Activated CD4-positive, CD25-positive, alpha-beta regulatory T cell treated with anti-CD3 and anti-CD28 coated beads, Interleukin-2, amount 50 U/mL, for 72 hours (primary cell): ENCODE measurements at places on chromosomes 16 and 17.

DNA sequence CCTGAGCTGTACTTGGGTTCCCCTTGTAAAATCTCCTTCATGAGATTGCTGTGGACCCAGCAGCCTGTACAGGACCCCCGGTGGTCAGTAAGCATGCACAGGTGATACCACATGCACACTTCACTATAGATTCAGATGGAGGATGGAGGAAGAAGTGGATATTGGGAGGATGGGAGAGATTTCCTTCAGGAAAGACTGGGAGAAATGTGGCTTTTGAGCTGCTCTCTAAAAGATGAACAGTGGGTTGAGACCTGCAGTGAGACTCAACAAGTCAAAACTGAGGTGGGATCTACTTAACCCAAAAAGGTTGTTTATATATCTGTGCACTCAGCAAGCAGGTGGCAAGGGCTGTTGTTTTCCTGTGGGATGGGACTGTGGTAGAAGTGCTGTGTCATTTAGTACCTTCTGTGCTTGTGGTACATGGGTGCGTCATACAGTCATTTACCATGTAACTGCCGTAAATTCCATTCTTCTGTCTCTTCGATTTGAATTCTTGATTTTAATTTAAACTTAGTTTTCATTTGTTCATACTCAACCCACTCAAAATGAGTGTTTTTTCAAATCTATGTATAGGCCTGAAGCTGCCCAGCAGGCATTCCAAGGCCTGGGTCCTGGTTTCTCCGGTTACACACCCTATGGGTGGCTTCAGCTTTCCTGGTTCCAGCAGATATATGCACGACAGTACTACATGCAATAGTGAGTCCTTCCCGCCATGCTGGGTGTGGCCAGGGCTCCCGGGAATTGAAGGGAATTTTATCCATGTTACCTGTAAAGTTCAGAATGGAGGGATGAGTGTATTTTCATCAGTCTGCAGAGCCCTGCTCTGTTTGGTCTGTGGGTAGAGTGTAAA is 6.9 kb downstream of the HERPUD1 start:
- DNase-seq = no peak

DNA sequence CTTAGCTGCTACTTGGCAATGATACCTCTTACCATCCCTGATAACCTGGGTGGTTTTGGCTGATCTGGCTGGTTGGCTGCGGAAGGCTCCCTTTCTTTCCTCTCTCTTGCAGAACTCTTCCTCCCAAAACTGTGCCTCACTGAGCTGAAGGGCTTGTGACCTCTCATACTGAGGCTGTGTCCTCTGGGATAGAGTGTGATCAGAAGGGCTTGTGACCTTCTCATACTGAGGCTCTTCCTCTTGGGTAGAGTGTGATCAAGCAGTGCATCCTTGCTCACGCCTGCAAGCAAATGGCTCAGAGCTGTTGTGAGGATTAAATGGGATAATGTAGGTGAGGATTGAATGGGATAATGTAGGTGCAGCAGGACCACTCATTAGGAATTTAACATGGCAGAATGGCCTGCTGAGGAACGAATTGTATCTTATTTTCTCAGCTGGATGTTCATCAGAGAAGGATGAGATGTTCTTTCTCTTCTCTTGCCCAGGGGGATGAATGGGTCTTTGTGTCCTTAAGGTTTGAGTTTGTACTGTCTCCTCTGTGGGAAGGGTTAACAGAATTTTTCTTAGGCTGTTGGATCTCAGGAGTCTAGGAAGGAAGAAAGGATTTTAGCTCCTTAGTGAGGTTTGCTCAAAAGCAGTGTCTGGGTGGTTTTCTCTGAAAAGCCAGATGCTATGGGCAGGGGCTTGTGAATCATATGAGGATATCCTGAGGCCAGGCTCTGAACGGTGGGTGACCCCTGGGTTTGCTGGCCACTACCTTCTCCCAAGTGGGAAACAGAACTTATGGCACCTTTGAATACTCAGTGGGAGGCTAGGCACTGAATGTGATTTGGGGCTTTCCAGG is 130.0 kb upstream of the HS3ST2 start:
- no peak for DNase-seq

- DNase-seq = no peak
These were observed 27.9 kb upstream of the ENDOV start for GRCh38 chr17:80387071-80387470.

DNA sequence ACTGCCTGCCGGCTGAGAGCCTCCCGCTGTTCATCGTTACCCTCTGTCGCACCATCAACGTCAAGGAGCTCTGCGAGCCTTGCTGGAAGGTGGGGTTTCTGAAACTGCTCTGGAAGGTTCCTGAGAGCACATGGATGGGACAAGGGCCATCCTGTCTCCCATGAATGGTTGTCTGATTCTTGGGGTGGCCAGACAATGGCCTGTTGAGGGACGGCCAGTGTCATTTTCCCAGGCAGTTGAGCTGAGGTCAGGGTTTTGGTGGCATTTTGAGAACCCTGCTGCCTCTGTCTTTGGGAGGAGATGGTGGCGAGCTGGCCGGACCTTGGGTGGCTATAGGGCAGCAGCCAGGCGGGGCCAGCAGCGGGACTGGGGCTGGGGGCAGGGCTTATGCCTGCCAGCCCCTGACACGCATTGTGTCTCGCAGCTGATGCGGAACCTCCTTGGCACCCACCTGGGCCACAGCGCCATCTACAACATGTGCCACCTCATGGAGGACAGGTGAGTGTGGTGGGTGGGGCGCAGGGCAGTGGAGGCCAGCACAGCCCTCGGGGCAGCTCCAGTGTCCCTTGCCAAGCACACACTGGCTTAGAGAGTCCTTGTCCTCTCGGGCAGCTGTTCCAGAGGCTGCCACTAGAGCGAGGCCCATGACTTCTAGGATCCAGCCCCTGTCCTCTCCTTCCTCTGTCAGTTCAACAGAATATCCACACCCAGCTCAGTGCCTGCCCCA is 9.1 kb downstream of the TSC2 start:
- no peak for DNase-seq

DNA sequence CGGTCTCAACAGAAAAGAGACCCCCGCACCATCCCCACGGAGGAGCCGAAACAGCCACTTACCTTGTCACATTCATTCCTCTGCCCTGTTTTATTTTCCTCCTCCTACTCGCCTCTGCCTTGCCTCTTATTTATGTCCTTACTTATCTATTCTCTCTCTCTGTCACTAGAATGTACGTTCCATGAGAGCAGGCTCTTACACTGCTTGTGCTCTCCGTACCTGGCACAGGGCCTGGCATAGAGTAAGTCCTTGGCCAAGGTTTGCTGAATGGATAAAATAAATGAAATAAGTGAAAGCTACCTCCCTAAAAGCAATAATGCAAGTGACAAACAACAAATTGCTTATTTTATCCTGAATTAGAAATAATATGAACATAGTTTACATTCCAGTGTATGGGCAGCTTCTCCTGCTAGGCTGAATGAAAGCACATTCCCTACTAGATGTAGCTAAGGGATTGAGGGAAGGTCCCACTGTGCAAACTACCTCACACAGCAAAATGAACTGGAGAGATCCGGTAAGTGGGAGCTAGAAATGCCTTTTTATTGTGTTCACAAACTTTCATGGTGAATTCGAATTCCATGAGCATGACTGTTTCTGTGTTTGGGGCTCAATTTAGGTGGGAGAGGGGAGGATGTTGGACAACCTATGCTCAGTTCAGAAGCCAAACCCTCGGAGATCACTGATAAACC is 173.1 kb downstream of the PARN start:
- no peak for DNase-seq

DNA sequence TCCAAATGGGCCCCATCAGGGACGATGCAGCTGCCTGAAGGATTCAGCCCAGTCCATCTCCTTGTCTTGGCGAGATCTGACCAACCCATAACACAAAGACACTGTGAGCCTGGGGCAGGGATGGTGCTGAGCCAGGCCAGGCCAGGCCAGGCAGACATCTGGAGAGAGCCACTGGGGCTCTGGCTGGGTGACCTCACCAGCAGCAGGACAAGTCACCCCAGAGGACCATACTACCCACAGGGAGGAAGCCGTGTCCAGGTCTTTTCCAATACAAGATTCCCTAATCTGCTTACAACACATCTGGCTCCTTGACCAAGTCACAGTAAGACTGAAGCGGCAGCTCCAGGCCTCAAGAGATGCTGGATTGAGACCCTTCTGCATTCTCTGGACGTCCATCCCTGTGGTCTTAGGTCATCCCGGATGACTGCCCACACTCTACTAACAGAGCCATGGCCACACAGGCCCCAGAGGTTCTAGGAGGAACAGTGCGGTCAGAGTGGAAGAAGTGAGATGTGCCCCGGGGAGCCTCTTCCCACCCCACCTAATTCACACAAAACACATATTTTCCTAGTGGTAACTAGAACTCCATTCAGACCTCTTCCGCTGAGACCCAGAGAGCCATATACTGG is 81.8 kb upstream of the RCVRN start:
- no peak for DNase-seq

DNA sequence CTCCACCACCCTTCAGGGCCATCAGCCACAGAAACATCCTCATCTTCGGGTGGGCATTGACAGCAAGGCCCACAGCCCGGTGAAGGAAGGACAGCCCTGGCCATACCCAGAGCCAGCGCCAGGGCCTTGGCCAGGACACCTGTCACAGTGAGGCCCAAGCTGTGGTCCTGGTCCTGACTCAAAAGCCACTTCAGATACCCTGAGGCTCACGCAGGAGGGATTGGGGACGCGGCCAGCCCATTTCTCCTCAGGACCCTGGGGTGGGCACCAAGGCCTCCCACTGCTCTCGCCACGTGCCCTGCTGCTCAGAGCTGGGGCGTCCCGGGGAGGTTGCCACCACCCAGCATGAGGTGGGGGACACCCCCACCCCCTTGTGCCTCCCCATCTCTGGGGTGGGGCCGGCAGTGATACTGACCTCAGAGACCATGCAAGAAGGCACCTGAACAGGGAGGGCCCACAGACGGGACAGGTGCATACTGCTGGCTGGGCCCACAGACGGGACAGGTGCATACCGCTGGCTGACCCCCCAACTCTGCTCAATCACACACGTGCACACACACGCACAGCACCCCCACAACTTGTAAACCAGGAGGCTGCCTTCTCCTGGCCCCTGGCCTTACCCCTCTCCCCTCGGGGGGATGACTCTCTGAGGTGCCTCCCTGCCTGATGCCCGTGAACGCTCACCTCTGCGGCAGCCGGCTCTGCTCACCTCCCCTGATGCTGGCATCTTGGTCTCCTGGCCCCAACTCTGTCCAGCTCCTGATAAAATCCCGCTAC is 14.2 kb downstream of the SLC7A5 start:
- DNase-seq = no peak

DNA sequence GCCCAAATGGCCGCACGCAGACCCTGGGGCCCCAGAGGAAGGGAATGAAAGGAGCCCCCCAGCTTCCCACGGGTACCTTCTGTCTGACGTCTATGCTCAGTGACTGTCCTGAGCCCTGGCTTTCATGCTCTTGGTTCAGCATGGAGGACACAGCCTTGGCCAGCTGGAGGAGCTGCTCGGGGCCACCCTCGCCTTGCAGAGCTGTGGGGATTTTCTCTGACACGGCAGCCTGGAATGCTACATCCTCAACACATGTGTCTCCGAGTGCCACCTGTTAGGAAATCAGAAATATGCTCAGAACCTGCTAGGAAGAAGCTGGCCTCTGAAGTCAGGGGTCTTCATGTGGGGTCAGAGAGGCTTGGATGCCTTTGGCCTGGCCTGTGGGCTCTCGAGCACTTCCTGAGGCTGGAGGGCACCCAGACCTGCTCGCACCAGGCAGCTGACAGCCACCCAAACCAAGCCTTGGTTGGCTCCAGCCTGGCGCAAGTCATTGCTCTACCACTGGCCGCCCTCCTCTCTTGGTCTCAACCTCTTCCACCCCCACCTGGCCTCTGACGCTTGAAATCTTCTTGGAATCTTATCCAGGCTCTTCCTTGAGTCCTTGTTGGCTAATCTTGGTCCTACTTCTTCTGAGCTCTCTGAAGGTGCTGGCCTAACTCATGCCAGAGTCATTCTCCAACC is 63.7 kb upstream of the BCO1 start:
- no peak for DNase-seq

GRCh38 chr16:50190292-50190691 is 37.2 kb downstream of the TENT4B start:
- DNase-seq = no peak

- DNase-seq = no peak
These were observed 373.9 kb downstream of the CPPED1 start for GRCh38 chr16:12429756-12430155.
